ENCODE measurements at places on chromosomes 13 and 19.

GRCh38 chr19:9953802-9954542 is 17.7 kb upstream of the OLFM2 start:
- DNase-seq = no peak

- no peak for DNase-seq
These were observed 417.1 kb downstream of the PCDH17 start for GRCh38 chr13:58048670-58049069.

DNA sequence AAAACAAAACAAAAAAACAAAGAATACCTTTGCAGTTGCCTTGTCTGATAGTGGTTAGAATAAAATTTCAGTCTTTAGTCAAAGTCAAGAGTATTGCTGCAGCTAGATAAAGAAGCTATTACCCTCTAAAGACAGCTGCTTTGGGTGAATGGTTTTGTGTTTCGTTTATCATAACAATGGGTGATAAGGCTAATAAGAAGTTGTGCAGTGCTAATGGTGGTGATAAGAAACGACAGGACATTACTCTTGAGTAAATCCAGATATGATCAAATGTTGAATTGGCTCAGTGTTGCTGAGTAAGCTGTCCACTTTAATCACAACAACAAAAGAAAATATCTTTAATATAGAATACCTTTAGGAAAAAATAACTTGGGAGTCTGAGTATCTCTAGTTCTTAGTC is 1825.3 kb downstream of the SLITRK5 start:
- no peak for DNase-seq

GRCh38 chr19:4391701-4392483 is 8.5 kb downstream of the SH3GL1 start:
- DNase-seq = no peak

DNA sequence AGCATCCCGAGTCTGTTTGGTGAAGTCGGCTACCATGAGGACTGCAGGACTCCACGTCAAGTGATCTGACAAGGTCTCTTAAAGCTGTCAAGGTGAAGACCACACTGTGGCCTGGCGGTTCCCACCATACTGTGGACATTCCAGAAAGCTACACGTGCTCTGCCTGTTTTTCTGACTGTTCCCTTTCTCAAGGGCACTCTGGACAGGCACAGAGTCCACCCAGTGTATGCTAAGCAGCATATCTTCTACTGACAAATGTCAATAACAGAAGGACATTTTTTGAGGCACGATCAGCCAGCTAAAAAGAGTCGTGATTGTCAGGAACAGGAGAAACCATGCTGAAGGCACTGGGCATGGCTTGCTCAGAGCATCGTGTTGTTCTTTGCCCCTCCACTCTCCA is 12.8 kb upstream of the WASF3 start:
- no peak for DNase-seq

DNA sequence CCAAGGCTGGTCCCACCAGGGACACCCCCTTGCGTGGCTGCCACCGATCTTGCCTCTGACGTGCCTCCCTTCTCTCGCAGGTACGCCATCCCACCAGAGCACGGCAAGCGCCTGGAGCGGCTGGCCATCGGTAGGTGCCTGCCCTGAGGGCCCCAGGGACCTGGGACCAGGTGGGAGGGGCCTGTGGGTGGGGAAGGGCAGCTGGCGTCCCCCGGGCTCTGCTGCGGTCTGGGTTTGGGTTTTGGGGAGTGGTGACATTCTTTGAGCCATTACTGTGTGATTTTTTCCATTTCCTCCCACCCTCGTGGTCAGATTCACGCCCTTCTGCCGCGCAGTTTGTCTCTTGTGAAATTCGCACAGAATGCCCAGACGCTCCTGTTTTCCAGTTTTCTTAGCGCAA is 102.0 kb downstream of the KDM4B start:
- DNase-seq = no peak

- DNase-seq = no peak
These were observed 94.1 kb downstream of the HSPH1 start for GRCh38 chr13:31067416-31068118.

DNA sequence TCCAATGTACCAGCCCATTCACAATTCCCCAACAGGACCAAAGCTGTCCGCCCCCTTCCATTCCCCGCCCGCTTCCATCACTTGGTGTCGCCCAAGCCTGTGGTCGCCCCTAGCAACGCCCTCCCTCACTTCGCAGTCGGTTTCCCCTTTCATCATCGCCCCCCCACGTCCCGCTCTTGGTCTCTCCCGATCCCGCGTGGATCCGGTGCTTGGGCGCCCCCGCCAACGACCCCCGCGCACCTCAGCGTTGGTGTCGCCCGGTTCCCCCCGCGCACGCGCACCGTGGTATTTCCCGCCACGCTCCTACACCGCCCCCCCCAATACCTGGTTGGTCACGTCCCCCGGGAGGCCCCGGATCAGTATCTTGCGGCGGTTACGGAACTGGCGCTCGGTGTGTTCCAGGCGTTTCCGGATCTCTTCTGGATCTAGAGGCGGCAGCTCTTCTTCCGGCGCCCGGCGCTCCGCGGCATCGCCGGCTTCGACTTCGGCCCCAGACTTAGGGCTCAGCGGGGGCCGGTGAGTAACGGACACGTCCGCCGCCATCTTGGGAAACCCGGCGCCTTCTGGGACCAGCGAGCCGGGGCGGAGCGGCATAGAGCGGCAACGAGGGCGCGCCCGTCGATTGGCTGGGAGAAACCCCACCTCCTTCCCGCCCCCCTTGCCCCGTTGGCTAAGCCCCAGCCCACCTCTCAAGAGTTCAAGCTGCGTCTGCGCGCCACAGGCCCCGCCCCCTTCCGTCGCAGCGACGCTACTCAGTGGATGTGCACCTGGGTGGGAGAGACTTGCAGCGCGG is at the start of gene RAVER1:
Gene RAVER1, minus strand, starts transcription at position 565 of the 793 bp plus-strand sequence. Its CDS starts 22 bp downstream, at position 543.
- DNase-seq = peak; percentile 99

DNA sequence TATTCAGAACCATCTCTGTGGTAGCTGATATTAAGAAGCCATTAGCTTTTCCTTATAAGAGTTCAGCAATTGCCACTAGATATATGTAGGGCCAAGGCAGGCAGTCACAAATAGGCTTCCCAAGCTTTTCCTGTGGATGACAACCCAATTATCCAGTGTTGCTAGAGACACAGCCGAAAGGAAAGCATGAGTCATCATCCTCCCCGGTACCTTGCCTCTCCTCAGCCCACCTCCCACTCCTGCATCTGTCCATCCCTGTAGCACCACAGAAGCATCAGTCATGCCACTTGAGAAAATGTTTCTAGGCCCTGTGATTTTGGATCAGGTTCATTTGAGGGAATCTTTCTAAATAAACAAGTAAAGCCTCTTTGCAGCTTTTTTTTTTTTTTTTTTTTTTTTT is 204.3 kb downstream of the DNAJC15 start:
- DNase-seq = no peak

GRCh38 chr19:4044990-4045465 is 21.7 kb downstream of the ZBTB7A start:
- DNase-seq = no peak

GRCh38 chr19:45848922-45849321 is 14.0 kb downstream of the SYMPK start:
- DNase-seq = peak; percentile 46
